ENCODE measurements at places on chromosomes 7 and 10.

DNA sequence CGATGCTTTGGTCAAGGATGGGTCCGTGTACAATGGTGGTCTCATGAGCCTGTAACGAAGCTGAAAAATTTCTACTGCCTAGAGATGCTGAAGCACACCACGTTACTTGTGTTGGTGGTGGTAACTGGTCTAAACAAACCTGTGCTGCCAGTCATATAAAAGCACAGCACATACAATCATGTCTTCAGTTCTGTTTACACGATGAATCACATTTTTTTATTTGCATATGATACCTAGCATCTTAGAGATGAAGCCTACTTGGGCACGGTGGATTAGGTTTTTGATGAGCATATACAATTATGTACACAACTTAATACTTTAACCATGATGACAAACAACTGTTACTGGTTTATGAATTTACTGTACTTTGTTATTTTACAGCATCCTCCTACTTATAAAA, 201.0 kb downstream of the ZMYND11 start:
- H3K36me3 ChIP-seq: peaks cover 3% of the 10 kb centered on the region
- no peaks in the 10 kb centered on the region for H3K27me3 ChIP-seq
- no peaks in the 10 kb centered on the region for H3K4me1 ChIP-seq
- no peak overlapping the region for H3K4me3 ChIP-seq

DNA sequence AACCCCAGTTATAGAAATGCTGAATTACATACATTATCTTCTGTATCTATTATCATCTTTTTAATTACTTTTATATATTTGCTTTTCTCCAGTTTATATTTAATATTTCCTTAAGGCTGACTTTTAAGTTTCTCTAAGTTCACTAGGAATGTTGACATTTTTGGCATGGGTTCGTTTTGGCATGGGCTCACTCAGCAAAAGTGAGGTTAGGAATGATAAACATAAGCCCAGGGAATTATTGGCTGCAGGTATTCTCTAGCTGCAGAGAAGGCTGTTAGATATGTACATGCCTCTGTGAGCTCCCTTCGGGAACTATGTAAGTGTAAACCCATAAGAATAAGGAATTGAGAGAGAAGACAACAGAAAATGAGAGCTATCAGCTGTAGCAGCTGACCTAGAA, 63.6 kb upstream of the RAB18 start:
- no peaks in the 10 kb centered on the region for H3K27me3 ChIP-seq
- no peak overlapping the region for H3K27ac ChIP-seq
- H3K36me3 ChIP-seq: no peaks in the 10 kb centered on the region
- no peaks in the 10 kb centered on the region for H3K4me1 ChIP-seq
- H3K4me3 ChIP-seq: no peak overlapping the region

DNA sequence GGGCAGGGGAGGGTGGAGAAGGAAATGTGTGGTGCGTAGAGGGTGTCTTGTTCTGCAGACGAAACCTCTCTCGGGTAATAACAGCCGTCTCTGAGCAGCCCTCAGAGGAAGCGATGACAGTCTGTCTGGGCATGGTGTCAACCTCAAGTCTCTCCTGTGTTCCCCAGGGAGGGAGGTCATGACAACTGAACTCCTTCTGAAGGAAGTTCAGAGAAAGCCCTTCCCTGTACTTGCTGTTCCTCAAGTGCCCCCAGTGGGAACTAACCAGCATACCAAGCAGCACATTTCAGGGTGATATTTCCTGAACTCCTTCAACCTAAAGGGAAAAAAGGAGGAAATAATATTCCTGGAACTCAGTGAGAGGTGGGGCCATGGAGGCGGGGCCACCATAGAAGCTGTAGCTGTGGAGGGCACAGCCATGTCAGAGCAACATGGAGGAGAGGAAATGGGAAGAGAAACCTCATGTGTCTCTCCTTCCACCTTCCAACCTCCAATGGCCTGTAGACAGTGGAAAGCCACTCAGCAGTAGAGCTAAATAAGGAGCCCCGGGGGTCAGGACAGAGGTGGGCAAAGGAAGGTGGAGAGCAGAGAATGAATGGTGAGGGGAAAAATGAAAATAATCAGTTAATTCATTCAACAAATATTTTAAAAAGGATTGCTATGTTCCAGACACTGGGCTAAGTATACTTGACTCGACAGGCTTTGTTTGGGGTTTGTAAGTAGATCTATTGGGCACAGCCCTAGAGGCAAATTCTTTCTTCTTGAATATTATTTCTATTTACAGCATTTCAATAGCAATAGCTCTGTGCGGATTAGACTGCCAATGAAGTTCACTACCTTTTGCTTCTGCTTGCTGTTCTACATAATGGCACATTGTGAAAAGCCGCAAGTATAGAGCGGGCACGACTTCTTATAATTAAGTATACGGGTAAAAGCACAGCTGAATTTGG, 61.0 kb upstream of the AOAH start:
- H3K27ac ChIP-seq: no peak overlapping the region
- H3K4me1 ChIP-seq: no peaks in the 10 kb centered on the region
- no peaks in the 10 kb centered on the region for H3K36me3 ChIP-seq
- DNase-seq: no peak
- no peak overlapping the region for H3K4me3 ChIP-seq
- H3K27me3 ChIP-seq: no peaks in the 10 kb centered on the region

GRCh38 chr7:8702807-8703206, 269.4 kb downstream of the NXPH1 start:
- H3K36me3 ChIP-seq: no peaks in the 10 kb centered on the region
- no peak overlapping the region for H3K27ac ChIP-seq
- peak; percentile 29 for DNase-seq
- no peaks in the 10 kb centered on the region for H3K4me1 ChIP-seq
- H3K27me3 ChIP-seq: no peaks in the 10 kb centered on the region

DNA sequence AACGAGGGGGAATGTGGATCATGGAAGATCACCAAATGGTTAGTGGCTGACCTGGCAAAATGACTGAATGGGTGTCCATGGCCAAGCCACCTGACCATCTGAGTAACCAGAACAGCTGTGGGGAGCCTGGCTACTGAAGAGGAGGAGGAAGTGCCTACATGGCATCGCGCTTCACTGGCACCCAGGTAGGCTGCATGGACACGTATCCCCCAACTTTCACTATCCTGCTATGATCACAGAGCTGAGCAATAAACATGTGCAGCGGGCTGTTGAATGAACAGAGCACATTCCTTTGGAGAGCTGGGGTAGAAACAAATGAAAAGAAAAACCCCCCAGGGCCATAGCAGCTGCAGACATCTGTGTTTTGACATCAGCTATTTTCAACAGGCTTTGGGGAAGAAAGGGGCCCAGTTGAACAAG, 6.5 kb downstream of the AKR1B1 start:
- no peak overlapping the region for H3K27ac ChIP-seq
- no peak for DNase-seq
- H3K4me1 ChIP-seq: no peaks in the 10 kb centered on the region
- peaks cover 3% of the 10 kb centered on the region for H3K36me3 ChIP-seq

DNA sequence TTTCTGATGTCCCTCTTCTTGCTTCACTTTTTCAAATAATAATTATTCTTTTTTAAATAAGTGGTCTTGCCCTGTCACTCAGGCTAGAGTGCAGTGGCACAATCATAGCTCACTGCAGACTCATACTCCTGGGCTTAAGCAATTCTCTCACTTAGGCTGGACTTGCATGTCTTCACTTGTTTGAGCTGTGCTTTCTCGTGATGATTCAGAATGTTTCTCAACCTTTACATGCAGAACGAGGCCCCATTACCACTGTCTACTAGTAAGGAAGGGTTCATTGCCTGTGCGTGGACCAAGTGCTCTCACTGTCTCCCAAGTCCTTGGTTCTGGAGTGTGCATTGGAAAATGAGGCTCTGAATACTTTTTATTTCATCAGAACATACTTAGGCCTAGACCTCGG, 468.6 kb upstream of the COBL start:
- no peaks in the 10 kb centered on the region for H3K36me3 ChIP-seq
- H3K4me1 ChIP-seq: no peaks in the 10 kb centered on the region
- DNase-seq: no peak
- no peaks in the 10 kb centered on the region for H3K27me3 ChIP-seq
- no peak overlapping the region for H3K4me3 ChIP-seq
- H3K27ac ChIP-seq: no peak overlapping the region

- H3K4me1 ChIP-seq: no peaks in the 10 kb centered on the region
- H3K27me3 ChIP-seq: no peaks in the 10 kb centered on the region
- H3K4me3 ChIP-seq: no peak overlapping the region
- no peaks in the 10 kb centered on the region for H3K36me3 ChIP-seq
Measured at GRCh38 chr7:90266808-90267207, 21.8 kb downstream of the CFAP69 start.

GRCh38 chr10:28411648-28412047, 108.8 kb upstream of the MPP7 start:
- DNase-seq: no peak
- no peak overlapping the region for H3K27ac ChIP-seq
- H3K27me3 ChIP-seq: no peaks in the 10 kb centered on the region
- H3K36me3 ChIP-seq: no peaks in the 10 kb centered on the region

DNA sequence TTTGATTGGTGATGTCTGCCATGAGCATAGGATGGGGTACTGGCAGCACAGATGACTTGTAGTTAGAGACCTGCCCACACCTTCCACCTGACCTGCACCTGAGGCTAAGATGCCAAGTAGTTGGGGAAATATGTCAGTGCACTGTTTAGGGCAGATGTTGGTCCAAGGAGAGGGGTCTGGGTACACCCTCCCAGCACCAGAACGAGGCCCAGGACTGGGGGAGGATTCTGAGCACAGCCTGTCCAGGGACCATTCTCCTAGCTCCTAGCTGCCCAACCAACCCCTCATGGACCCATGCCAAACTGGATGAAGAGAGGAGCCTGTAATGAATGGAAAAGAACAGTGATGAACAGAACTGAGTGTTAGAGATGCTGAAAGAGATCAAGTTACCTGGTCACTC, 28.0 kb downstream of the FRMPD2 start:
- H3K4me3 ChIP-seq: no peak overlapping the region
- H3K27ac ChIP-seq: no peak overlapping the region
- no peak for DNase-seq
- H3K27me3 ChIP-seq: no peaks in the 10 kb centered on the region
- no peaks in the 10 kb centered on the region for H3K36me3 ChIP-seq

DNA sequence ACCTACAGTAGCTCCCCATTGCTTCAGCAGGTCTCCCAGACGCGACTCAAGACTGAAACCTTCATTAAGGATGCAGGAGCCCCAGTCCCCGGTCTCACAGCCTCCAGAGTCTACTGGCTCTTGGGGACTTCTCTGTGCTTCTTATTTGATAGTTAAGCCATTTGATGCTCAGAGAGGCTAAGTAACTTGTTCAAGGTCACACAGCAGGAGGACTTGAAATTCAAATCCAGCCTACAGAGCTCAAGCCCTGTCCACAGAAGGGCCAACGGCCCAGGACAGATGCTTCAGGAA, 21.2 kb upstream of the ZMIZ1 start:
- H3K4me1 ChIP-seq: peaks cover 33% of the 10 kb centered on the region
- H3K4me3 ChIP-seq: no peak overlapping the region
- H3K27me3 ChIP-seq: no peaks in the 10 kb centered on the region
- H3K36me3 ChIP-seq: no peaks in the 10 kb centered on the region
- no peak for DNase-seq
- no peak overlapping the region for H3K27ac ChIP-seq

GRCh38 chr7:375321-375831, 85.4 kb downstream of the FOXL3 start:
- no peaks in the 10 kb centered on the region for H3K36me3 ChIP-seq
- H3K27me3 ChIP-seq: no peaks in the 10 kb centered on the region
- no peak for DNase-seq
- no peaks in the 10 kb centered on the region for H3K4me1 ChIP-seq

DNA sequence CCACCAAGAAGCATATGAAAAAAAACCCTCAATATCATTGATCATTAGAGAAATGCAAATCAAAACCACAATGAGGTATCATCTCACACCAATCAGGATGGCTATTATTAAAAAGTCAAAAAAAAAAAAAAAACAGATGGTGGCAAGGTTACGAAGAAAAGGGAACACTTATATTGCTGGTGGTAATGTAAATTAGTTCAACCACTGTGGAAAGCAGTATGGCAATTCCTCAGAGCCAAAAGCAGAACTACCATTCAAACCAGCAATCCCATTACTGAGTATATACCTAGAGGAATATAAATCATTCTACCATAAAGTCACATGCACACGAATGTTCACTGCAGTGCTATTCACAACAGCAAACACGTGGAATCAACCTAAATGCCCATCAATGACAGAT, 46.0 kb downstream of the CNOT4 start:
- no peaks in the 10 kb centered on the region for H3K4me1 ChIP-seq
- H3K36me3 ChIP-seq: no peaks in the 10 kb centered on the region
- H3K27ac ChIP-seq: no peak overlapping the region
- no peak for DNase-seq

DNA sequence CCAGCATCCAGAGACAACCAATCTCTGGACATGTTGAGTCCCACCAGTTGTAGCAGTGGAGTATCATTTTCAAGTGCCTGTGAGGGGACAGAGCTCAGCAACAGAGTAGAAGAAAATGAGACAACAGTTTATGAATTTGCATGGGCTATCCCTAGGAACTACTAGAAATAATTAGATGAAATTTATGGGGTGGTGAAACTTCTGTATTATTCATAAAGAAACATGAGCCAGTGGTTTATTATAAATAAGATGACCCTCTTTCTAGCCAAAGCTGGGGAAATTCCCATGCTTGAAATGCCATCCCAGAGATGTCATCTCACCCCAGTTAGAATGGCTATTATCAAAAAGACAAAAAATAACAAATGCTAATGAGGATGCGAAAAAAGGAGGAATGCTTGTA, 55.1 kb upstream of the ITGB8 start:
- H3K4me1 ChIP-seq: no peaks in the 10 kb centered on the region
- no peak for DNase-seq
- H3K36me3 ChIP-seq: no peaks in the 10 kb centered on the region
- no peak overlapping the region for H3K4me3 ChIP-seq
- no peaks in the 10 kb centered on the region for H3K27me3 ChIP-seq

- no peak overlapping the region for H3K4me3 ChIP-seq
- no peaks in the 10 kb centered on the region for H3K36me3 ChIP-seq
- peak; percentile 90 for DNase-seq
- H3K27ac ChIP-seq: no peak overlapping the region
Measured at GRCh38 chr10:60846173-60846572, 67.9 kb downstream of the CDK1 start.

- H3K27ac ChIP-seq: no peak overlapping the region
- no peak for DNase-seq
- H3K4me1 ChIP-seq: no peaks in the 10 kb centered on the region
- H3K27me3 ChIP-seq: no peaks in the 10 kb centered on the region
Measured at GRCh38 chr7:152568972-152569371, 107.0 kb downstream of the XRCC2 start.

- DNase-seq: no peak
- no peaks in the 10 kb centered on the region for H3K27me3 ChIP-seq
- H3K27ac ChIP-seq: no peak overlapping the region
- H3K4me3 ChIP-seq: no peak overlapping the region
Measured at GRCh38 chr10:131591936-131592335, 280.4 kb upstream of the TCERG1L start.

- no peaks in the 10 kb centered on the region for H3K4me1 ChIP-seq
- H3K4me3 ChIP-seq: no peak overlapping the region
- no peak overlapping the region for H3K27ac ChIP-seq
- DNase-seq: peak; percentile 69
Measured at GRCh38 chr7:13155188-13155587, 467.8 kb downstream of the ARL4A start.

DNA sequence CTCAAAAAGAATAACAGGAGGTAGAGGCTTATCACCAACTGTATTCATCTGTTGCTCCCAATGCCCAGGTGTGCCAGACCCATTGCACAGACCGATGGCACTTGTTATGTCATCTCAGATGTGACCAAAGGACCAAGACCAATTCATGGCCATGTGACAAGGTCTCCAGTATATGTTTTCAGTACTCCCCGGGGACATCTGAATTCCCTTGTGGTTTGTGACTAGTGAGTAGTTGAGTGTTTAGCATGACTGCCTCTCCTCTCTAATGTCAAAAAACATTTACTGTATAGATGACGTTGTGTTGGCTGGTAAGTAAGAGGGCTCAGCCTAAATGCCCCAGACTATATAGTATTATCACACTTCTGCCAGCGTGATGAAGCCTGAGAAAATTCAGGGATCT, 202.1 kb upstream of the SMIM30 start:
- no peaks in the 10 kb centered on the region for H3K36me3 ChIP-seq
- no peak for DNase-seq
- H3K27me3 ChIP-seq: no peaks in the 10 kb centered on the region
- no peaks in the 10 kb centered on the region for H3K4me1 ChIP-seq
- H3K27ac ChIP-seq: no peak overlapping the region
